Temporal lobe (tissue), 4 donors: ENCODE measurements at places on chromosomes 3 and 15. TPM values are rescaled to one million over a fixed set of nuclear protein-coding genes. Genes with fewer than 3 reads are reported as not detected.

SSUH2 gene
- total RNA-seq = 0.49 TPM

ROBO1 gene
- total RNA-seq = 278 TPM

CASR gene
- not detected for total RNA-seq

VILL gene
- total RNA-seq = 9.1 TPM

UPK1B gene
- under 0.01 TPM for total RNA-seq

AADAC gene
- not detected for total RNA-seq

GOLGA8J gene
- total RNA-seq = not detected

ITIH3 gene
- total RNA-seq = not detected

PLSCR2 gene
- not detected for total RNA-seq

SOX2 gene
- total RNA-seq = 72.0 TPM

CPN2 gene
- not detected for total RNA-seq

TRA2B gene
- total RNA-seq = 168 TPM

UCN2 gene
- total RNA-seq = not detected

RARRES1 gene
- total RNA-seq = 1.2 TPM
